ENCODE measurements at places on chromosomes 5 and 9.

DNA sequence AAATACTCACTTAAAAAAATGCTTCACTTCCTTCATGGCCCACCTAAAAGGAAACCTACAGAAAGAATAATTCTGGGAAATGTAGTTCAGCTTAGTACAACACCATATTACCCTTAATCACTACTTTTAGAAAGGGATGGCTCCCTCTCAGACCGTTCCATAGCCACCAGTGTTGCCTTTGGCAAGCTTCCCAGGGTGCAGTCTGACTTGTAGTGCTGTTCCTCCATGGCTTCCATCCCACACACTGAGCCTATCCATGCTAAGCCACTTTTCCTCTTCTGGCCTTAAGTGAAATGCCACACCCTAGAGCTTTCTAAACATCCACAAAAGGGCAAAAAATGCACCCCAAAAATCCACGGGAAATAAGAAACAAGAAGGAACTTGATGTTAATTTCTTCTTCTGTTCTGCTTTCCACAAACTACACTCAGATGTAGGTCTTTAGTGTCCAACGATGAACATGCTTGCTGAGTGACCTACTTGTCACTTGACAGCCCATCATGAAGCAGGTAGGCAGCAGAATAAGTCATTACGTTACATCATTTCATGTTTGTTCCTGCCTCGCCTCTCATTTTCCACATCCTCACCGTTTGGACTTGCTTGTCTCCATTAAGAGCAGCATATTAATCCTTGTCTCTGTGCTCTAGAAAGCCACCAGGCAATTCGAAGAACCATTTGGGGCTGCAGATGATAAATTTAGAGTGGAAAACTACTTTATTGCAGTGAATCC, 391.1 kb upstream of the GRAMD2B start:
- no peak for DNase-seq

GRCh38 chr5:169744336-169744735, 107.3 kb downstream of the DOCK2 start:
- DNase-seq: no peak

DNA sequence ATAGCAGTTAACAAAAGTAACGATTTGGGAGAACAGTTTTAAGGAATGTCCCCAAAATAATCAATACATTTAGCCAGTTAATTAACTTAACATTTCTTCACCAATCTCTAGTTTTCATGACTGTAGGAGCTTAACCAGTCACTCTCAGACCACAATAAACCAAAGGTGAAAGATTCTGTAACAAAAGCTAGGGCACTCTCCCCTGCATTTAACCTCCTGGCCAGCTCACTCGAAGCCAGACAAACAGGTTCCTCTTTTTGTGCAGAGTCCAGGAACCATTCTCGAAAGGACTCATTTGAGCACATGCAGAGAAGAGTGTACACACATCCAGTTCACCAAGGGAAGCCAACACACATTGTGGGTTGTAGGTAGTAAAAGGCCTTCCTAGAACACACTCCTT, 6.5 kb downstream of the IL7R start:
- no peak for DNase-seq

DNA sequence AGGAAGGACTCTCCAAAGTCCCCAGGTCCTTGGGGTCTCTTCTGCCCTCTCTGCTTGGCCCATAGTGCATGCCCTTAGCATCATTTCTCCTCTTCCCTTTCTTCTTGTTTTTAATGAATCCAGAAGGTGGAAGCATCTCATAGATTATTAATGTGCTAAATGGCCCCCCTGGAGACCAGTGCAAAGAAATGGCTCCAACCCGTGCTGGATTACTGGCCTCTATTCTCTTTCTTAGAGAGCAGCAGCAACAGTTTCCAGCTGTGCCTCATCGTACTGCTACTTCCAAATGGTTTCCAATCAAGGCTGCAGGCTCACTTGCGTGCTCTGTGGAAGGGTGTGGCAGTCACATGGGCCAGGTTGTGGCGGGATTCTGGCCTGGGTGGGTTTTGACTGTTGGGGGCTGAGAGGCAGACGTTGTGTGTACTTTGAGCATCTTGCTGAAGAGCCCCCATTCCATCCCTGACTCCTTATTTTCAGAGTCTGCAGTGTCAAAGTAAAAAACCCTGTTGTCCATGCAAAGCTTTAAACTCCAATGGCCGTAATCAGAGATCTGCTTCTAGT, 139.7 kb downstream of the GABBR2 start:
- no peak for DNase-seq

- no peak for DNase-seq
These were observed 48.9 kb upstream of the CDKN2AIPNL start for GRCh38 chr5:134460551-134460950.

DNA sequence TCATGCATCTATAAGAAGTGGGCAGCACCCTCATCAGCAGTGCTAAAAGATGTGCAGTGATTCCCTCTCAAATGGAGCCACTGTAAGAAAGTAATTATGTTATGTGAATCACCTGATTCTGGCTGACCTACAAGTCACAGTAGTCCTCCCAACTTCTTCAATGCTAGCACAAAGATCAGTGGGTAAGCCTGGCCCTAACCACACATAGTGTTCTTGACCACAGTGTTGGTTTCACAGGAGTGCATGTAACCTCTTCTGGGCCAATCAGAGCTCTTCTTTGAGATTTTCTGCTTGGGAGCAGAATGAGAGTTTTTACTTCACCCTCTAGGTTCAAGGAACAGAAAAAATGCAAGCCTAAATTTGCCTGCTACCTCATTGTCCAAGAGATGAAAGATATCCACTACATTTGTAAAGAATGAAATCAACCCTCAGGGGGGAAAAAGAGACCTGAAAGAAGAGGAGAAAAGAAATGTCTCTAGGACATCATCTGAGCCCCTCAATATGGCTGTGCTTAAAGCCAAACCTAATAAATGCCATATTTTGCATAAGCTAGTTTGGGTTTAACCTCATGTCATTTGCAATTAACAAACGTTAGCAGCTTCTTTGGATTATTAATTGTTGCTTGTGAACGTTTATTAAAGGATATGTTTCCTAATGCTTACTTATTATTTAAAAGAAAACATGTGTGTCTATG, 65.3 kb upstream of the ADRB2 start:
- no peak for DNase-seq

GRCh38 chr5:167945542-167946384, 345.7 kb upstream of the WWC1 start:
- DNase-seq: no peak

DNA sequence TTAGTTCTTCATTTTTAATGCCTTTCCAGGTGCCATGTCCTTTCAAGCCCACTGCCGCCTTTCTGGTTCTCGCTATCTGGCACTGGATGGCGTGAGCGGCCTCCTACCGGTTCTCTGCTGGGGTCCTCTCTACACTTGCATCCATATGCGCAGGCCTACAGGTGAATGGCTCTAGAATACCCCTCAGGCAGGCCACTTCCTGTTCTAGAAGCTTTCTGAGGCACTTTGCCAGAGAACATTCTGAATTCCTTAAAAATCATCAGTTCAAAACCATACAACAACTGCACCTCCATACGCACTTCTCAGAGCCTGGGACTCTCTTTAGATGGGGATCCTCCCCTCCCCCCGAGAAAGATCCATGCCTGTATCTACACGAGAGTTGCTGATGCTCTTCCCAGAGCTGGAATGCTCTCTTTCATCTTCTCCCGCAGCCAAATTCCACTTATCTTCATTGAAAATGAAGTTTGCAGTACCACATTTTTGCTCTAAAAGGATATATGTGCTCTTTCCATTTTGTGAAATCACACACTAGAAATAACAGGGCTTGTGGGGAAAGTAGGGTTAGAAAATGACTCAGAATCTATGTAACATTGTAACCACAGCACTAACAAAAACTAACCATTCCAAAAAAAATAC, 1.4 kb upstream of the LHFPL2 start:
- DNase-seq: no peak

Measured in C1 segment of cervical spinal cord (tissue), 14 donors.